ENCODE measurements at places on chromosomes 6 and 20.
A peak's percentile ranks its signal among the peaks of the same experiment; 100 is the strongest.

GRCh38 chr6:89564752-89565427, 73.7 kb downstream of the LYRM2 start:
- DNase-seq, result no peak

DNA sequence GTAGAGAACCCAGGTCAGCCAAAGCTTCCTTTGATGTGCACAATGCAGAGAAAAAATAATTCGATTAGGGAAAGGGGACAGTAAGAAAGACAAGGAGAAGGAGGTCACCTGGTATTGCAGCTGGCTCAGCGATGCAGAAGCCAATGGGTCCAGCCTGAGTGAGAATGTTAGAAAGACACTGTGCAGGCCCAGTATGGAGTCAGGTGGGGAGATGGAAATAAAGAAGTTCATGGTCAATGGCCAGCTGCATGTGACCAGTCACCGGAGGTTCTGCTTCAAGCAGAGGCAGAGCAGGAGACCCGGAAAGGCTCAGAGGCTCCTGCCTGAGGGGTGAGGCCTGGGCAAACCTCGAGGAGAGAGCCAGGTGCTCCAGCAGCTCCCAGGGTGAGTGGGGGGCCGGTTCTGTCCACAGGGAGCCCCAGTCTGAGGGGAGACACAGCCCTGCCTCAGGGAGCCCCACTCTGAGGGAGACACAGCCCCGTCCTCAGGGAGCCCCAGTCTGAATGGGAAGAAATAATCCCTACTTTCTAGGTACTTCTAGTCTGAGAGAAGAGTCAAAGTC, 51.3 kb downstream of the LRFN2 start:
- no peak for DNase-seq

GRCh38 chr20:17109307-17109706, 117.5 kb upstream of the PCSK2 start:
- DNase-seq, result no peak

DNA sequence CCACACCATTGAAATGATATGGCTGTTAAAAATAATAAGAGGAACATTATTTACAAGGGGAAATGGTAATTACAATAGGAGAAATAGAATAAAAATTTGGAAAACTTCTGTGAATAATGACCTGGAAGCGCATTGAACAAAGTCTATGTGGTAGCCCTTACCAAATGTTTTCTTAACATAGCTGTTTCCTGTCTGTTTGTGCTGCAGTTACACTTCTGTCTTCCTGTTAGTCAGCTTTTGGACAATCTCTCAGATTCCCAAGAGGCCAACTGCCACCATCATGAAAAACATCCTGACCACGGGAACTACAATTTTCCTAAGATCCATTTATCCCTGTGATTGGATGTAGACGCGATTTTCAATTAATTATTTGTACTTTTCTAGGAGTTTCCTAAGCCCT, 754.4 kb upstream of the MARCKS start:
- DNase-seq, result no peak

GRCh38 chr6:13764996-13765395, 49.4 kb downstream of the MCUR1 start:
- no peak for DNase-seq

GRCh38 chr6:142947714-142948480, 2.9 kb upstream of the HIVEP2 start:
- peak; percentile 75 for DNase-seq

DNA sequence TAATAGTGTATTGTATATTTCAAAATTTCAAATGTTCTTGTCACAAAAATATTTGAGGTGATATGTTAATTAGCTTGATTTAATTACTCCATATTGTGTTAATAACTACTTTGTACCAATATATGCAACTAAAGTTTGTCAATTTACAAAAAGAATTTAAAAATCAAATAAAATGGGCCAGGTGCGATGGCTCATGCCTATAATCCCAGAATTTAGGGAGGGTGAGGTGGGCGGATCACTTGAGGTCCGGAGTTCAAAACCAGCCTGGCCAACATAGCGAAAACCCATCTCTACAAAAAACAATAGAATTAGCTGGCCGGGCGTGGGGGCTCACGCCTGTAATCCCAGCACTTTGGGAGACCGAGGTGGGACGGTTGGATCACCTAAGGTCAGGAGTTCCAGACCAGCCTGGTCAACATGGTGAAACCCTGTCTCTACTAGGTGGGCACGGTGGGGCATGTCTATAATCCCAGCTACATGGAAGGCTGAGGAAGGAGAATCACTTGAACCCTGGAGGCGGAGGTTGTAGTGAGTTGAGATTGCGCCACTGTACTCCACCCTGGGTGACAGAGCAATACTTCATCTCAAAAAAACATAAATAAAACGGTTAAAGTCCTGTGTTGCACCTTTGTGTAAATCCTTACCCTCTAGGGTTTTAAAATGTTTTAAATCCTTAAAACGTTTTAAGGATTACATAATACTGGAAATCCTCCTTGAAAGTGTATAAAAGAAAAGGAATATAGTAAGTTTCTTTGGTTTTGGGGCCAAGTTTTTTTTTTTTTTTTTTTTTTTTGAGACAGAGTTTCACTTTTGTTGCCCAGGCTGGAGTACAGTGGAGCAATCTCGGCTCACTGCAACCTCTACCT, 4.0 kb downstream of the HSPA1B start:
- no peak for DNase-seq

GRCh38 chr20:60255415-60255814, 297.2 kb downstream of the CDH26 start:
- no peak for DNase-seq

- DNase-seq, result no peak
These were observed 45.8 kb downstream of the CLIC5 start for GRCh38 chr6:45969883-45970282.

DNA sequence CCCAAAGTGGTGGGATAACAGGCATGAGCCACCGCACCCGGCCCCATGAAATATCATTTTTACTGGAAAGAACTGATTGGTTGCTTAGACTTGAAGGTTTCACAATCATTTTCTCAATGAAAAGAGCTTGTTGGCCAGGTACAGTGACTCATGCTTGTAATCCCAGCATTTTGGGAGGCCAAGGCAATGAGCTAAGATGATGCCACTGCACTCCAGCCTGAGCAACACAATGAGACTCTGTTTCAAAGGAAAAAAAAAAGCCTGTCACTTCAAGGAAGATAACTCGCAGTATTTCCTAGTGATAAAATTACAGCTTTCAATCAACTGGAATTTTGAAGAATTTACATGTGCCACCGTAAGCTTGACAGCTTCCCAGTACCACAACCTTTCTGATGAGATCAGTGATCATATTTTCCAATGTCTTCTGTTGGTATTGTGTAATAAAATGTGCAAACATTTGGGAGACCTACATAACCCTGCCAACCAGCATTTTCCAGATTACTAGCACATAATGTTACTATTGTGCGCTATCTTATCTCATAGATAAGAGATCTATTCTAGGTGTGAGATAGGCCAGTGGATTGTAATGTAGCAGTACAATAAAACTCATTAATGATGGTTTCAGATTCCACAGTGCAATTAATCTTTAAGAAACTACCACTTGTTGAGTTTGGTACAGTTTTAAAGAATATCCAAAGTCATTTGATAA, 7.2 kb downstream of the PNLDC1 start:
- DNase-seq, result no peak

DNA sequence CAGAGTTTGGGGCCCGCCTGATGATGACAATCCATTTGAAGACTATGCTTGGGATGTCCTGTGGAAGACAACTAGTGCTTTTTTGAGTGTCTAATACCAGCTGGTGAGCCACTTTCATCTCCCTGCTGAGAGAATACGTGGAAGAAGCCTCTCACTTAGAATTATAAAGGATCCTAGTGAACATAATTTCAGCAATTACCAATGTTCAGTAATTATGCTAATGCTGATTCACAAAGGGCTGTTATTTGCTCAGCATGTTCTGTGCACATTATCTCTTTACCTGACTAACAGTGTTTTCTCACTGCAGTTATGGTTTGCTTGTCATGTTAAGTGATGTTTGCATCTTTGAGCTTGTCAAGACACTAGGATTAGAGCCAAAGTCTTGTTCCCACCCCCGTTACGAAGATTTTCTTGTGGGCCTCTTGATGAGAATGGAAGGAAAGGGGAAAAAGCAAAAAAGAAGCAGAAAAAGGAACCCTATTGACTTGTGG, 282.1 kb upstream of the CHD6 start:
- DNase-seq, result no peak

GRCh38 chr6:13553646-13554045, 20.8 kb upstream of the SIRT5 start:
- DNase-seq, result no peak

DNA sequence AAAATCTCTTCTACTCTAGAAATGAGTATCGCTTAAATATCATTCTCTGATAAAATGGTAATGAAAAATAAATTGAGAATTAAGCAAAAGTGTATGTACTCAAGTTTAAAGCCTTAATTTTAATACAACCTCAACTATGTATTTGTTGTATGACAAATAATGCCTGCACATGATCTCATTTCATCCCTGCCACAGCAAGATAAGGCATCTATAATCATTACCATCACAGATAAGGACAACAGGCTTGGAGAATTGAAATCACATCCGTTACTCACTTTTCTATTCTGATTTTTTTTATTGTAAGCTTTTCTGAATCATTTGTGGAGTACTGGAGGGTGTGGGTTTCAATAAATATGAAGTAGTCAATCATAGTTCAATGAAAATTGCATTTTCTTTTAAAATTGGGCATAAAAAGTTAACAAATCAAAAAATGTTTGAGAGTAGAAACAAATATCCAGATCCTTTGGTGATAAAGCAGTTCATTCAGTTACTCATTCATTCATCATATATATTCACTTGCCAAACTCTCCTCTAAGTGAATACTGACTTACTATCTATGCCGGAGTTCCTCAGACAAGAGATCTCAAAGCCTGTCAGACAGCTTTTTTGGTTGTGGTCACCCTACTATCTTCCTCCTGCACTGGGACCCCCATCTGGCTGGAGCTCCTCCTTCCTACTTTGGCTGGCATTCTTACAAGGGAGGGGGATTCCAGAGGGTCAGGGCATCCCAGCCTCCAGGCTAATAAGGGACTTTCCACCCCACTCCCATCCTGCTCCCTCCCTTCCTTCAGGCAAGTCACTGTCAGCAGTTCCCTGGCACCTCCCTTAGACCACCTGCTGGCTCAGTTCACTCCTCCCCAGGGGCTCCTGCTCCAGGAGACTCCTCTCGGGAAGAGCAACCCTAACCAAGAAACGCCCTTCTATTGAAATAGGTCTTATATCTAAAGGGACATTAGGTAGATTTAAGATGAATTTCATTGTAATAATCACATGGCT, 118.6 kb downstream of the OGFRL1 start:
- no peak for DNase-seq

GRCh38 chr20:35652641-35653429, 11.9 kb downstream of the CPNE1 start:
- DNase-seq, result no peak

- no peak for DNase-seq
These were observed 2.3 kb upstream of the HLA-DMA start for GRCh38 chr6:32954986-32955802.

DNA sequence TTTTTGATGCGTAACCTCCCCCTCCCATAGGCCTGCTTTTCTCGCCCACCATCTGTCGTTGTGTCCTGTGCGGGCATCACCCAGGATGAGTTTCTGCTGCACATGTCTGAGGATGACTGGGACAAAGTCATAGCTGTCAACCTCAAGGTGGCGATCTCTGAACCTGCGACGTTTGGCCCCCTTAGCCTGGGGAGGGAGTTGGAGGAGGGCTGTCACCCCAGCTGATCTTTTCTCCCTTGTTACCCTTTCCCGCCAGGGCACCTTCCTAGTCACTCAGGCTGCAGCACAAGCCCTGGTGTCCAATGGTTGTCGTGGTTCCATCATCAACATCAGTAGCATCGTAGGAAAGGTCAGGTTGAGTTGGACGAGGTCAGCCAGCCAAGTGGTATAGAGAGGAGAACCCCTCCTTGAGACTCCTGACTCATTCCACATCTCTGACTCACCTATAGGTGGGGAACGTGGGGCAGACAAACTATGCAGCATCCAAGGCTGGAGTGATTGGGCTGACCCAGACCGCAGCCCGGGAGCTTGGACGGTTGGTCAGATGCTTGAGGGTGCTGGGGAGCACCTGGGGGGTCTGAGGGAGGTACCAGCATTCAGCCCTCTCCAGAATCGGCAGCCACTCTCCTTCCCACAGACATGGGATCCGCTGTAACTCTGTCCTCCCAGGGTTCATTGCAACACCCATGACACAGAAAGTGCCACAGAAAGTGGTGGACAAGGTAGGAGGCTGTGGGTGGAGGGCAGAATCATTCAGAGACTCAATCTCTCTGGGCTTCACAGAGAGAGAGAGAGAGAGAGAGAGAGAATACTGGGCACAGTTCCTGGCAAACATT, 954 bp downstream of the HSD17B8 start:
- no peak for DNase-seq

GRCh38 chr6:90005048-90005827, 111.0 kb downstream of the GJA10 start:
- DNase-seq, result no peak

GRCh38 chr6:144534180-144534579, 249.0 kb downstream of the UTRN start:
- DNase-seq, result no peak

- no peak for DNase-seq
These were observed 157.3 kb upstream of the ATXN1 start for GRCh38 chr6:16918586-16918985.

DNA sequence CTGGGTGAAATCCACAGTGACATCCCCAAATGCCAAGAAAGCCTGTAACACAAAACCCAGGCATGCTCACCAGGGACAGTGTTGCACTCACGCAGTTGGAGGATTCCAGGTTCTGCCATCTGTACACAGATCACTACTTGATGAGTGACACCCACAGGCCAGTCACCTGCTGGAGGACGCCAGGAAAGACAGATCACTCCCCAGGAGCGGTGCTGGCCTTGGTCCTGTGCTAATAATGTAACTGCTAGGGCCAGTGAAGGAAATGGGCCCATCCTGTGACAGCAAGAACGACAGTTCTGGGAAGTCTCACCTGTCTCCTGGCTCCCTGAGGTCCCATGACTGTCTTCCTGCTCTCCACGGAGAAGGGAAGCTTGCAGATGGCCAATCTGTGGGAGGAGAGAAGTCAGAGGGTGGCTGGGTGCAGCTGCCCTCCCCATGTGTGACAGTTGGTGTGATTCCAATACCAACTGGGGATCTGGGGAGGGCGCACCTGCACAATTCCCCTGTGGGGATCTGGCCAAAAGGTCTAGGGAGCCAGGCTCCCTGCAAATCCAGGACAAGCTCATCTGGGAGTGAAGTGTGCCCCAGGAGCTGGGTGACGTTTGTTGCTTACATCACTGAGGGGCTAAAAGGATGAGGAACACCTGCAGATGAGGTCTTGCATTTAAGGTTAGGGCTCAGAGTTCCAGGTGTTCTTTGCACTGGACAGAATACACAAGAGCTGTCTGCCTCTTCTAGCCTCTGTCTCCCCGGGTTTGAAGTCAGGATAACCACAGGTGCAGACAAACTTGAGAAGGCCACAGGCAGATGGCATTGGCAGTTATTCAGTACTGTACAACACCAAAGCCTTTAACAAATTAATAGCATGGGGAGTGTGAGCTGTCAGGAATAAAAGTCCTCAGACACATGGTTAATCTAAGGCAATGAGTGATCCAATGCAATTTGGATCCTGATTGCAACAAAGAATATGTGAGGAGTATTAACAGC, 10.3 kb downstream of the ZNF337 start:
- DNase-seq, result no peak

DNA sequence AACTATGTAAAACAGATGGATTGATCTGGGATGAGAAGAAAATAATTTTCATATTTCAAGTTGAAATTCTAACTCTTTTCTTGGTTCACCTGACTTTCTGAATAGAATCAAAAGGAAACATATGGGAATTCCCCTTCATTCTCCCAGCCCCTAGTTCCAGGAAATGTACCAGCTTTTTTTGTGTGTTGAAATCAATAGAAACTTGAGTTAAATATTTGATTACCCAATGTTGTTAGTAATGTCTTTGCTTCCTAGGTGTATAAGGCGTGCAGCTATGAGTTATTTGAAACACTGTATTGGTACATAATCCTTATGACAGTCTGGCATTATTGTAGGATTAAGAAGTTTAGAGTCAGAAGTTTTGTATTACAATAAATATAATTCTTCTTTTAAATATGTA, 21.5 kb downstream of the VNN2 start:
- no peak for DNase-seq

Data from midbrain (tissue), 1 donor.